ENCODE measurements at places on chromosomes 1 and 21.

GRCh38 chr1:184664661-184665060 lies 90.0 kb downstream of the EDEM3 start:
- no peak for DNase-seq

GRCh38 chr21:31879911-31880310 lies 7.1 kb downstream of the HUNK start:
- DNase-seq = no peak

DNA sequence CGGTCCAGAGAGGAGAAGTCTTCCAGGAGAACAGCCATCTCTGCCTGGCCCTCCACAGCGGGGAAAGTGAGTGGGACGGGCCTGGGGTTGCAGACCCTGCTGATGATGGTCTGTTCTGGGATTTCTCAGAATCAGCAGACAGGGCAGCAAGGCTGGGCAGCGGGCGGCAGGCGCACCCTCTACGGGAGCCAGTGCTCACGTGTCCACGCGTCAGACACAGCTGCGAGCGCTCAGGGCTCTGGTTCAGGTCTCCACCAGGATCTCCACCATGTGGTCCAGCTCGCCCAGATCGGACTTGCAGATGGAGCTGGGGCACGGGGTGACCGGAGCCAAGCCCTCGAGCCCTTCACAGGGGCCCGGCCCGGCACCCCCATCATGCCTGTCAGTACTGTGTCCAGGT lies 5.5 kb downstream of the CLCA4 start:
- no peak for DNase-seq

GRCh38 chr1:59560807-59561450 lies 253.8 kb upstream of the HOOK1 start:
- DNase-seq = no peak

DNA sequence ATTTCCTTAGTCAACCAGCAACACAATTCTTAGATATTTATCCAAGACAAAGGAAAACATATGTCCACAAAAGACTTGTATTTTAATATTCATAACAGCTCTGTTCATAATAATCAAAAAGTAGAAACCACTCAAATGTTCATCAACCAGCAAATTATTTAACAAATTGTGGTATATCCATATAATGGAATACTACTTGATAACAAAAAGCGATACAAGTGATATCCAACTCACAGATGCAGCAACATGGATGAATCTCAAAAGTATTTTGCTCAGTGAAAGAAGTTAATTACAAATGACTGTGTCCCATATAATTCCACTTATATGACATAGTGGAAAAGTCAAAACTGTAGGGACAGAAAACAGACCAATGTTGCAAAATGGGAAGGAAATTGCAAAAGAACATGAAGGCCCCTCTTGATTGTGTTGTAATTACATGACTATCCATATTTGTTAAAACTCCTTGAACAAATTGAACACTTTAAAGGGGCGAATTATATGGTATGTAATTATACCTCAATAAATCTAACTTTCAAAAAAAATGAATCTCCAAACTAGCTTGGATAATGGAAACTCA lies 116.9 kb downstream of the EDEM3 start:
- DNase-seq = no peak

- DNase-seq = no peak
Measured at GRCh38 chr1:180119837-180120236, 34.8 kb upstream of the QSOX1 start.

DNA sequence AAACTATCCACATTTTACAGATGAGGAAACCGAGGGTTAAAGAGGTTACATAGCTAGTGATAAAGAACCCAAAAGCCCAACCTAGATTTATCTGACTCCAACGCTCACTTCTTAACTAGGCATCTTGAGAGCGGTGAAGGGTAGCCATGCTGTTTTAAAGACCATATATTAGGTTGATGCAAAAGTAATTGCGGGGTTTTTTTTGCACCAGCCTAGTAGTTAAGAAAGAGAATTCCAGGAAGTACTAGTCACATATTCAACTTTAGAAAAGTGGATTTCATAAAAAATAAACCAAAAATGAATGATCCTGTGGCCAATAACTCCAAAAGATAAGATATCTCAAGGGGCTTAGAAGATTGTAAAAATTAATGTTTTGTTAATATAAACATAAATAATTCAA lies 162.1 kb downstream of the GLUL start:
- DNase-seq = no peak

DNA sequence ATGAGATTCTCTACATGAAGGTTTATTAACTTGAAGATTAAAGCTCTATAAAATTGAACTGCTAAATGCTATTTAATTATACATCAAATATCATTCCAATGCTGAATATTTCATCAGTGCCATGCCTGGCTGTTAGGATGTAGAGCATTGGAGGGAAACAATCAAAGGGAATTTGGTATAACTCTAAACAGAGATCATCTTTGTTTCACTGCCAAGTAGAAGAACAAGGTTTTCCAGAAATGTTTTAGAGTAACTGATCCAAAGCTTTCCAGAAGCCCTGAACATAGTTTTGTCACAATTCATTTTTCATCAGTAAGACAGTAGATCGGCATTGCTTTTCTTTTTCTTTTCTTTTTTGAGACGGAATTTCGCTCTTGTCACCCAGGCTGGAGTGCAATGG lies 5.9 kb upstream of the DSTYK start:
- no peak for DNase-seq

DNA sequence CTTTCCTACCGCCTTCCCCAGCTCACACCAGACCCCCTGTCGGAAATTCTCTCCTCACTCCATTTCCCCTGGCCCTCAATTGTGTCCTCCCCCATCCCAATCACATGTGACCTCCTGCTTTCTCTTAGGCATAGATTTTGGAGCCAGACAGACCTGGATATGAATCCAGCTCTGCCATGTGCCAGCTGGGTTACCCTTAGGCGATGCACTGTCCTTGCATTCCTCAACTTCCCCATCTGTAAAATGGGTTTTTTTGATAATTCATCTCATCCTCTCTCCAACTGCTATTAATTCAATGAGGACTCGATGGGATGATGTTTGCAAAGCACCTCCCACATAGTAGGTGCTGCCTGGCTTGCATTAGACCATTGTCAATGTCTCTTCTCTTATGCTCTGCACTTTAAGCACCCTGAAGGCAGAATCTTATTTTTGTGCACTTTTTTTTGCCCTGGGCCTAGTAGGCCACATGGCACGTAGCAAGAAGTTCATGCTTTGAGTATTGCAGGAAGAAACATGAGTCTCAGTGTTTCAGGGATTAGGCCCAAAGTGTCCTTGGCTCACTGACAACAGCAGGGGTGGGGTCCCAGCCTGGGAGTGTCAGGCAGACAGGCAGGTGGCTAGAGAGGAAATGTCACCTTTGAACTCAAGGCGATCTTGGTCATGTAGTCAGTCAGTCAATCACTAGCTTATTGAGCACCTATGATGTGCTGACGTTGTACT lies 47.6 kb downstream of the TAS1R2 start:
- no peak for DNase-seq

GRCh38 chr1:30720271-30721223 lies 2.8 kb downstream of the MATN1 start:
- no peak for DNase-seq

- no peak for DNase-seq
Measured at GRCh38 chr1:32508761-32509160, 30.5 kb upstream of the ZBTB8A start.

DNA sequence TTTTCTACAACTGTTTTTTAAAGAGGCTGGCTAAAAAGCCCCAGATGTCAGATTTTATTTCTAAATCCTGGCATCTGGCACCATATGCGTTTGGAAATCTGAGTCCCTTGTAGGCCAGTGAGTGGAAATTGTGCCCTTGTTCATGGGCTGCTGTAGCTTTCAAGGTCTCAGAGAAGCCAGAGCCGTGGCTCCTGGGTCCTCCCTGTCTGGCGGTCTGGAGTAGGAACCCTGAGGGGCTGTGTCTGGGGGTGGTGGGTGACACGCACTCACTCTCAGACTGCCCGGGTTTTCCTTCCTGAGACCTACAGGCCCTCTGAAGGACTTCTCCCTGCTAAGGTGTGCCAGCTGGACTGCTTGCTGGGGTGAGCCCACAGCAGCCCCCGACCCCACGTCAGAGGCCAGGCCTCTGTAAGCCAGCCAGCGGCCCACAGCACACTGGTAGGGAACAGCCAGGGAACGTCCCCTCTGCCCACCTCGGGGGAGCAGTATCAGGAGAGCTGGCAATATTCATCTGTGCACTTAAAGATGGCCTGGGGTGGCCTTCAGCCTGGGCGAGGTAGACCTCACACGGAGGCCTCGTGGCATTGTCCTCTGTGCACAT lies 151.5 kb downstream of the PEX14 start:
- no peak for DNase-seq

DNA sequence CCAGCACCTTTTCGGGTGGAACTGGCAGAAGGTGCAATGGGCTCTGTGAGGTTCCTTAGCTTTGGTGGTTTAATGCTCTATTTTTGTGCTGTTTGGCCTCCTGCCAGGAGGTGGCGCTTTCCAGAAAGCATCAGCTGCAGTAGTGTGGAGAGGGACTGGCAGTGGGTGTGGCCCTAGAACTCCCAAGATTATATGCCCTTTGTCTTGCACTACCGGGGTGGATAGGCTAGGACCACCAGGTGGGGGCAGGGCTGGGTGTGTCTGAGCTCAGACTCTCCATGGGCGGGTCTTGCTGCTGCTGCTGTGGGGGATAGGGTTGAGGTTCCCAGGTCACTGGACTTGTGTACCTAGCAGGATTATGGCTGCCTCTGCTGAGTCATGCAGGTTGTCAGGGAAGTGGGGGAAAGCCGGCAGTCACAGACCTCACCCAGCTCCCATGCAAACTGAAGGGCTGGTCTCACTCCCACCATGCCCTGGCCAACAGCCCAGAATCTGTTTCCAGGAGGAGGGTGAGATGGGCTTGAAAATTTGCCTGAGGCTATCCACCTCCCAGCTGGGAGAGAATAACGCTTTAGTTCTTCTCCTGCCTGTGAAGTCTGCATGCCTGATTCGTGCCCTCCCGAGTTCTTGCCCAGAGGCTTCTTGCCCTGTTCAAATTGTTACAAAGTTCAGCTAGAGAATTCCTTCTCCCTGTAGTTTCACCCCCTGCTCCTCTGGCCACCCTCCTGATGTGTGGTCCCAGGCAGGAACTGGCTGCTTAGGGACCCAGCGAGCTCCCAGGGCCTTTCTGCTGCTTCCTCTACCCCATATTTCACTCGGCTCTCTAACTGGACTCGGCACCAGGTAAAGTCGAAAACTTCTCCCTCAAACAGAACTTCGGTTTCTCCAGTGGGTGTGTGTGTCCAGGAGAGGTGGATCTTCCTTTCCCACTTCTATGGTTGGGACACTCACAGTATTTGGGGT lies 76.5 kb upstream of the BTG3 start:
- peak; percentile 52 for DNase-seq

DNA sequence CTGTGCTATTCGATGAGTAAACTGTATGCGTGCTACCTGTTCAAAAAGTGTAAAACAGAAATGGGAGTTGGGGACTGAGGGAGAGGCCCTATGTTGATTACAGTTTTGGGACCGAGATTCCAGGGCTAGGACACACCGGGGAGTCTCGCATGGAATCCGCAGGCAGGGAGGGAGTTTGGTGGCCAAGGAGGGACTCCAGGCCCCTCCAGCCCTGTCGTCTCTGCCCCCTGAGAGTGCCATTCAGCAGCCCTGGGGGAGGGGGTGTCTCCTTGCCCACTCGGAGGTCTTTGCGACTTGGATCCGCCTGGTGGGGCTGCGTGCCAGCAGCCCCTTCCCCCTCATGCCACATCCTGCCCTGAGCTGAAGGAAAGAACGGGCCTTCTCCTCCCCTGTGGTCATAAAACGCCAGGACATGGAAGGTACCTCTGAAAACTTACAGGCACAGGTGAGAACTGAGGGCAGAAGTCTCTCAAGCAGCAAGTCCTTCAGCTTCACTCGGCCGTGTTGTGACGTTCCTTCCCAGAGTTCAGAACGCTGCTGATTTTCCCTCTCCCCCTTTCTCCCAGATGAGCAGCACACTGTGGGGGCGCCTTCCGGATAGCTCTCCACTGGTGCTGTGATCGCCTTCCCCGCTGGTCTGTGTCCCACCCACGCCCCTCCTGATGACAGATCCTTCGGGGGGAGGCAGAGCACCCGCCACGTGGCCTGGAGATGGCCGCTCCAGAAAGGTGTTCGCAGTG lies 141.4 kb downstream of the PEX14 start:
- no peak for DNase-seq

- no peak for DNase-seq
Measured at GRCh38 chr1:174534789-174535188, 87.0 kb downstream of the GPR52 start.

- no peak for DNase-seq
Measured at GRCh38 chr1:100360790-100361510, 8.6 kb downstream of the CDC14A start.

GRCh38 chr1:5724847-5725246 lies 267.4 kb downstream of the NPHP4 start:
- DNase-seq = no peak

- DNase-seq = no peak
Measured at GRCh38 chr1:31765516-31765915, 1.4 kb upstream of the ADGRB2 start.

- no peak for DNase-seq
Measured at GRCh38 chr21:46436621-46437020, 22.1 kb upstream of the DIP2A start.

- no peak for DNase-seq
Measured at GRCh38 chr1:189678779-189679178, 798.9 kb downstream of the BRINP3 start.

- no peak for DNase-seq
Measured at GRCh38 chr1:155466996-155467395, 95.6 kb downstream of the ASH1L start.

DNA sequence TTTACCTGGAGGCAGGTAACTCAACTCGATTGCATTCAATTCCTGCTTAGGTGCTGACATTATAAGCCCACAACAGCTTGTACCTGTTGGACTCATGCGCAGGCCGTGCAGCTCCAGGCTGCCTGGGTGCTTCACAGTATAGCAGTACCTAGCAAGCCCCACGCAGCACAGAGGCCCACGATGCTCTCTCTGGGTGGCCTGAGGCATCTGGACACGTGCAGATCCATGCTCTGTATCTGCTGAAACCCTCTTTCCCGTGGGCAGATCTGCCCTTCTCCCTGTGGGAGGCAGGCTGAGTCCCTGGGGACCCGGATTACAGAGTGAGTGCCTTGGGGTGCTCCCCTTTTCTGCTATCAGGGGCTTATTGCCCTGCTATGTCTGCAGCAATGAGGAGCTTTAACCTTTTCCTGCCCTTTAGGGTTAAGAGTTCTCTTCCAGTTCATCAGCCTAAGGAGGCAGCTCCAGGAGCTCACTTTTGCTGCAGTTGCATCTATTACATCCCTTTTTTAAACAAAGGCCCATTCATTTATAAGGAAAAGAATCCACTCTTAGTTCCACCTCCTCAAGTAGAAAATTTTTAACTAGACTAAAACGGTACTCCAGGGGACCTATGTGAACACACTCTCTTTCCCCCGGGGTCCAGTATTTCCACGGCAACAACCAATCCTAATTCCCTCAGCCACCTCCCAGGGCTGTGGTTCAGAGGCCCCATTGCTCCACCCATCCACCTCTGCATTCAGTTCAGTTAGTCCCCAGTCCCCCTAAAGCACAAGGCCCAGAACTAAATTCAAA lies 19.3 kb downstream of the ITPKB start:
- no peak for DNase-seq

DNA sequence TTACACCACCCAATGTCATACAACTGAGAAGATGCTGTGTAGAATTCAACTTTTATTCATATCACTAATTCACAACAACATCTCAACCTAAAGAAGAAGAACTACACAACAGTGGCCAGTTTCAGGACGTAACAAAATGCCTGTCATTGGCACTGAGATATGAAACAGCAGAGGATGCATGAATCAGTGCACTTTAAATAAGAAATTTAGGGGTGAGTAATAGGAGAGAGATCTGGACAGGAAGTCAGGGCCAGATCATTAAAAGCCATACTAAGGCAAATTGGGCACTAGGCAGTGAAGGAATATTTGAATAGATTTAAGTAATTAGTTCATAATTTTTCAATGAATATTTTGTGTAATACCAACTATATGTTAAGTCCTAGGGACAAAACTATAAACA lies 510.5 kb downstream of the PLPP3 start:
- no peak for DNase-seq

GRCh38 chr1:98002288-98002687 lies 81.5 kb upstream of the DPYD start:
- DNase-seq = no peak

All from C1 segment of cervical spinal cord (tissue), 14 donors.